Osteoblast (primary cell): ENCODE measurements at places on chromosomes 2 and 18. TPM values are rescaled to one million over a fixed set of nuclear protein-coding genes. Genes with fewer than 3 reads are reported as not detected.

MTIF2 gene
- total RNA-seq: 45.6 and 51.9 TPM in 2 replicates

SIX3 gene
- total RNA-seq: not detected in 2 replicates

DUSP19 gene
- 2.4 and 2.9 TPM in 2 replicates for total RNA-seq

LRATD1 gene
- total RNA-seq: 5.8 and 10.0 TPM in 2 replicates

RASGRP3 gene
- 0.72 and 1.5 TPM in 2 replicates for total RNA-seq

RSAD2 gene
- total RNA-seq: 0.29 and 0.72 TPM in 2 replicates

KCNF1 gene
- under 0.01 TPM in 1 of 2 replicates, not detected in the other for total RNA-seq

MAP2 gene
- 2.1 and 2.2 TPM in 2 replicates for total RNA-seq

TEX44 gene
- total RNA-seq: not detected in 2 replicates

ERFE gene
- total RNA-seq: 0.88 and 1.8 TPM in 2 replicates

SGO2 gene
- total RNA-seq: 3.2 and 4.0 TPM in 2 replicates

TMEM163 gene
- total RNA-seq: under 0.01 TPM in 1 of 2 replicates, not detected in the other

IL1RL2 gene
- total RNA-seq: 0.72 and 1.2 TPM in 2 replicates

CFAP65 gene
- total RNA-seq: not detected in 2 replicates

ABCB11 gene
- total RNA-seq: under 0.01 TPM in 1 of 2 replicates, not detected in the other

BOLL gene
- total RNA-seq: not detected in 2 replicates

HAAO gene
- total RNA-seq: 0.72 and 1.8 TPM in 2 replicates

CRYGD gene
- total RNA-seq: not detected in 2 replicates

MFF gene
- 81.9 and 101 TPM in 2 replicates for total RNA-seq

ARHGAP28 gene
- total RNA-seq: 23.9 and 24.2 TPM in 2 replicates

TRIM43B gene
- 0.36 TPM in 1 of 2 replicates, not detected in the other for total RNA-seq

UGT1A4 gene
- not detected in 2 replicates for total RNA-seq

CCDC138 gene
- 5.1 and 6.5 TPM in 2 replicates for total RNA-seq

RNU2-63P gene
- total RNA-seq: not detected in 2 replicates

CROCC2 gene
- under 0.01 TPM in 2 replicates for total RNA-seq

FHL2 gene
- 566 and 568 TPM in 2 replicates for total RNA-seq

REG3G gene
- total RNA-seq: not detected in 2 replicates

FOXD4L1 gene
- total RNA-seq: under 0.01 and 0.29 TPM in 2 replicates

KIDINS220 gene
- 125 and 134 TPM in 2 replicates for total RNA-seq

DES gene
- total RNA-seq: 0.72 and 1.2 TPM in 2 replicates

PTH2R gene
- total RNA-seq: under 0.01 TPM in 2 replicates

STEAP3 gene
- 27.4 and 40.9 TPM in 2 replicates for total RNA-seq

GAREM2 gene
- total RNA-seq: 1.4 and 2.4 TPM in 2 replicates

NFE2L2 gene
- total RNA-seq: 84.3 and 91.9 TPM in 2 replicates

FASTKD1 gene
- total RNA-seq: 14.5 and 18.3 TPM in 2 replicates

MARCO gene
- not detected in 2 replicates for total RNA-seq

ATP6V1C2 gene
- total RNA-seq: under 0.01 TPM in 2 replicates

TANC1 gene
- total RNA-seq: 33.9 and 34.7 TPM in 2 replicates

PROC gene
- 0.29 TPM in 1 of 2 replicates, not detected in the other for total RNA-seq

POTEJ gene
- not detected in 2 replicates for total RNA-seq

DOK6 gene
- total RNA-seq: 2.7 and 3.6 TPM in 2 replicates

CXCR1 gene
- total RNA-seq: not detected in 2 replicates

GRP gene
- total RNA-seq: not detected in 2 replicates

C2orf72 gene
- total RNA-seq: not detected in 2 replicates

MC4R gene
- total RNA-seq: under 0.01 TPM in 1 of 2 replicates, not detected in the other

B3GNT7 gene
- 0.29 and 0.72 TPM in 2 replicates for total RNA-seq

VWC2L gene
- total RNA-seq: not detected in 2 replicates

POTEC gene
- 0.29 and 0.36 TPM in 2 replicates for total RNA-seq

PLB1 gene
- 0.36 and 0.88 TPM in 2 replicates for total RNA-seq

DSEL gene
- total RNA-seq: 119 and 157 TPM in 2 replicates

COL4A4 gene
- total RNA-seq: under 0.01 and 0.36 TPM in 2 replicates

ASAP2 gene
- total RNA-seq: 56.0 and 66.2 TPM in 2 replicates

ATAD2B gene
- 17.4 and 18.0 TPM in 2 replicates for total RNA-seq

DNAH6 gene
- total RNA-seq: under 0.01 and 0.36 TPM in 2 replicates

SATB2 gene
- total RNA-seq: 53.2 and 54.5 TPM in 2 replicates
